Pancreas (tissue), 10 donors: ENCODE measurements at places on chromosomes 3 and 15.

DNA sequence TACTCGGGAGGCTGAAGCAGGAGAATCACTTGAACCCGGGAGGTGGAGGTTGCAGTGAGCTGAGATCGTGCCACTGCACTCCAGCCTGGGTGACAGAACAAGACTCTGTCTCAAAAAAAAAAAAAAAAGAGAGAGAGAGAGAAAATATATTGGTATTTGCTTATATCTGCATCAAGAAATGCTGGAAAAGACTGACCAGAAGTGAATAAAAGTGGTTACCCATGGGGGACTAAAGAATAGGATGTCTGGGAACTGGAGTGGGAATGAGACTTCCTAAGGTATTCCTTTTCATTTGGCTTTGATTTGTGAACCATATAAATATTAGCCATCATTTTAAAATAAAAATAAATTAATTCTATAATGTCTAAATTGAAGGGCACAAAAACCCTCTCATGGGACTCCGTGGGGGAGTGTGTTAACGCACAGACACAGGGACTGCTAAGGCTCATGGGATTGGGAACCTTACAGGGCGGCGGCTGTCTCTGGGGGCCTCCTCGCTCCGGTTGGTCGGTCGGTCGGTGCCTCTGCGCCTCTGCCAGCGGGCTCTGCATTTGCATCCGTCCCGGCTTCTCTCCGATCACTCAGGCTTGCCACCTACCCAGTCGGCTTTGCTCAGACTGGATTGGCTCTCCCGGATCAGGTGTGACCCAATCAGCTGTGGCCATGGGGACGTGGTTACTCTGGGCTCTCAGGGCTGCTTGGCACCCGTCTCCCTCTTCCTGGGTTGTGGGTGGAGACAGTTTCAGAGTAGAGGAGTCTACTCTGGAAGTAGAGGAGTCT is 12.7 kb upstream of the TSPAN3 start:
- H3K4me1 ChIP-seq, result no peaks in the 10 kb centered on the region
- no peaks in the 10 kb centered on the region for H3K27me3 ChIP-seq
- H3K36me3 ChIP-seq, result no peaks in the 10 kb centered on the region
- H3K4me3 ChIP-seq, result peak overlapping the region; percentile 16
- peak; percentile 92 for DNase-seq

- H3K4me1 ChIP-seq, result peaks cover 6% of the 10 kb centered on the region
- H3K36me3 ChIP-seq, result peaks cover 52% of the 10 kb centered on the region
- no peaks in the 10 kb centered on the region for H3K27me3 ChIP-seq
- no peak overlapping the region for H3K27ac ChIP-seq
- no peak overlapping the region for H3K4me3 ChIP-seq
Measured at GRCh38 chr15:40034186-40034946, 4.6 kb downstream of the SRP14 start.

- H3K4me3 ChIP-seq, result no peak overlapping the region
- peaks cover 32% of the 10 kb centered on the region for H3K36me3 ChIP-seq
- no peak overlapping the region for H3K27ac ChIP-seq
- no peak for DNase-seq
Measured at GRCh38 chr15:72751751-72752455, 31.7 kb downstream of the ADPGK start.

GRCh38 chr15:42742149-42742548 is 5.2 kb upstream of the CDAN1 start:
- no peak overlapping the region for H3K4me3 ChIP-seq
- H3K27me3 ChIP-seq, result no peaks in the 10 kb centered on the region
- no peaks in the 10 kb centered on the region for H3K4me1 ChIP-seq
- no peak overlapping the region for H3K27ac ChIP-seq
- H3K36me3 ChIP-seq, result no peaks in the 10 kb centered on the region

GRCh38 chr15:23401627-23402026 is 45.4 kb downstream of the GOLGA6L2 start:
- H3K4me3 ChIP-seq, result no peak overlapping the region
- no peaks in the 10 kb centered on the region for H3K4me1 ChIP-seq
- H3K27me3 ChIP-seq, result no peaks in the 10 kb centered on the region
- DNase-seq, result no peak

DNA sequence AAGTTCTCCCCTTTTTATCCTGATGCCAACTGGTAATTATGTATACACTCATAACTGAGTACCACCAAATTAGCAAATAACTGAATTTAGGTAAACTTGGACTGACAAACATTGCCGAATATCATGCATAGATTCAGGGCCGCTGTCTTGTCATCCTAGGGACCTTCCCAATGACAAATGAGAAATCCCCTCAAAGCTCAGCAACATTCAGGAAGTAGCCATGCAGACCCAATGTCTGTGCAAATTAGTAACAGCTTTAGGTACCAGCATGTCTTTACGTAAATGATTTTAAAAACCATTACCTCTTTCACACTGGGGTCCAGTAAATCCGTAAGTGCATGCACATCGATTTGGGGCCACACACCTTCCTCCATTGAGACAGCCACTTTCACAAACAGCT is 49.5 kb downstream of the FBN1 start:
- no peak overlapping the region for H3K4me3 ChIP-seq
- no peak for DNase-seq
- no peaks in the 10 kb centered on the region for H3K4me1 ChIP-seq
- H3K36me3 ChIP-seq, result no peaks in the 10 kb centered on the region

GRCh38 chr15:101277943-101278564 is 769 bp upstream of the SELENOS start:
- no peak overlapping the region for H3K27ac ChIP-seq
- H3K4me3 ChIP-seq, result peak overlapping the region; percentile 94
- DNase-seq, result no peak

- H3K4me1 ChIP-seq, result no peaks in the 10 kb centered on the region
- no peaks in the 10 kb centered on the region for H3K27me3 ChIP-seq
- DNase-seq, result no peak
- no peak overlapping the region for H3K27ac ChIP-seq
- no peaks in the 10 kb centered on the region for H3K36me3 ChIP-seq
Measured at GRCh38 chr3:23633261-23633960, 172.3 kb upstream of the UBE2E1 start.

- no peak for DNase-seq
- no peaks in the 10 kb centered on the region for H3K36me3 ChIP-seq
- no peak overlapping the region for H3K4me3 ChIP-seq
- H3K27ac ChIP-seq, result no peak overlapping the region
Measured at GRCh38 chr15:53746101-53746500, 13.4 kb downstream of the WDR72 start.

GRCh38 chr3:171123915-171124314 is 97.4 kb upstream of the SLC2A2 start:
- H3K36me3 ChIP-seq, result no peaks in the 10 kb centered on the region
- H3K27ac ChIP-seq, result no peak overlapping the region
- H3K4me1 ChIP-seq, result no peaks in the 10 kb centered on the region

DNA sequence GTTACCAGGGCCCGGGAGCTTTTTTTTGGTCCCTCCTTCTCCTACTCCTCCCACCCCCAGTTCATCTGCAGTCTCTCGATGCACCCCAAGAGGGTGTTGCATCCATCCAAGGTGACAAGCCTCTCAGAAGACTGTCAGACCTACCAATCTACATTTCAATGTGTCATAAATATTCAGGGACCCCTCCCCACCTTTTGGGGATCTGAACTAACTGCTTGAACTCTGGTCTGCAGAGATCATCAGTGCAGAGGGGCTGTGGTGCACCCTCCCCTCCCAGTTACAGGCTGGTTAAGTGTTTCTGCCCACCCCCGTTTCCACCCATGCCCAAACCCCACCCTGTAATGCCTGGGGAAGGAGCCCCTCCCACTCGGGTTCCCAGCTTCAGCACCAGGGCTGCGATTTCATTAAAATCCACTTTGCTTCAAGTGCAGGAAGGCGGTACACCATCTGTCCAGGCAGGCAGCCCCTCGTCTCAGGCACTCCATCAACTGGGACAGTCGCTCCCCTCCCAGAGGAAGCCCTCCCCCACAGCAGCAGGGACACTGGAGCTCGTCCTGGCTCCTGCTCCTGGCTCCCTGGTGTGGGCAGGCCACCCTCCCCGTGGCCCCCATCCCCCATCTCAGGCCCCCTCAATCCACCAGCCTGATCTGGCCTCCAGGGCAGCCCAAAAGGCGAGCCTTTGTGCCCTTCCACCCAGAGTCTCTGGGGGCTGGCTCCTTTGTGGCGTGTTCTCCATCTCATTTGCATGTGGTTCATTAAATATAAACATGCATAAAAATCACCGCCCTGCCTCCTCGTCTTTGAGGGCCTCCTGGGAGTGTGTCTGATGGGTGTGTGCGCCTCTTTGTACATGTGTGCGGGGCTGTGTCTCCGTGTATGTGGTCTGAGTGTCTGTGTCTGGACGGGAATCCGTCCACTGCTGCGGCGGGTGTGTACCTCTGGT is 32.3 kb downstream of the RNU5B-1 start:
- no peaks in the 10 kb centered on the region for H3K27me3 ChIP-seq
- no peak for DNase-seq
- H3K27ac ChIP-seq, result no peak overlapping the region
- no peak overlapping the region for H3K4me3 ChIP-seq

- no peaks in the 10 kb centered on the region for H3K27me3 ChIP-seq
- no peak for DNase-seq
- no peaks in the 10 kb centered on the region for H3K36me3 ChIP-seq
- no peak overlapping the region for H3K27ac ChIP-seq
- H3K4me1 ChIP-seq, result no peaks in the 10 kb centered on the region
Measured at GRCh38 chr3:184738982-184739381, 27.1 kb upstream of the MAGEF1 start.

- no peaks in the 10 kb centered on the region for H3K36me3 ChIP-seq
- no peaks in the 10 kb centered on the region for H3K27me3 ChIP-seq
- DNase-seq, result no peak
- H3K4me1 ChIP-seq, result no peaks in the 10 kb centered on the region
- no peak overlapping the region for H3K27ac ChIP-seq
- H3K4me3 ChIP-seq, result no peak overlapping the region
Measured at GRCh38 chr3:89488800-89489580, 381.6 kb downstream of the EPHA3 start.

- no peak for DNase-seq
- H3K27ac ChIP-seq, result no peak overlapping the region
- H3K4me3 ChIP-seq, result no peak overlapping the region
- H3K4me1 ChIP-seq, result peaks cover 10% of the 10 kb centered on the region
- H3K27me3 ChIP-seq, result no peaks in the 10 kb centered on the region
Measured at GRCh38 chr3:187717572-187717971, 15.2 kb upstream of the RTP2 start.

DNA sequence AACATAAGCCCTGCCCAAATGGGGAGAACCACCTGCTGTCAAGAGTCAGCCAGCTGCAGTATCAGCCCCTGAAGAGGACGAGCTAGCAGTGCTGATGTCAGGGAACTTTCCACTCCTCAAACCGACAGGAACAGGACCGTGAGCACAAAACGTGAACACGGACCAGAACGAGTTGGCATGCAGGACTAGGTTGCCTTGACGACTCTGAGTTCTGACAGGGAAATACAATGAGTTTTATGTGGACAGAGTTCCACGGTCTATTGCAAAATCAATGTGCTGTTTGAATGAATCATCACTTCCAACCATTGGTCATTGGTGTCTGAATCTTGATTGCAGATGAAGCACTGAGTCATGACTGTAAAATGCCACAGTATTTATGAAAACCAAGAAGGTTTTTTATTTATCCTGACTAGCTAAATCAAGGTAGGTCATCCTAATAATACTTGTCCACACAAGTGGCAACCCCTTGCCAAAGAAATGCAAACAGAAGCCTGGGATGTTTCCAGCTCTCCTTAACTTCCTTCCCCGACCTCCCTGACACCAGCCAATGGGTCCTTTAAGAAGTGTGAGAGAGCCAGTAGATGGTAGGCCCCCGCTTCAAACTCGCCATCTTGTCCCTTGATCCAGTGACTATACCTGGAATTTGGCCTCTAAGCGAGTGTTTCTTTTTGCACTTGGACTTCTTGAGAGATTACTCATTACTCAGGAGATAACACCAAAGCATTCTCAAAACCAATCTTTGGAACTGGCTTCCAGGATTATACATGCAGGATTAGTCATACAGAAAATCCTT is 119.6 kb downstream of the ASB7 start:
- no peaks in the 10 kb centered on the region for H3K36me3 ChIP-seq
- no peak for DNase-seq
- H3K27me3 ChIP-seq, result no peaks in the 10 kb centered on the region
- peak overlapping the region; percentile 85 for H3K27ac ChIP-seq
- peaks cover 13% of the 10 kb centered on the region for H3K4me1 ChIP-seq

- DNase-seq, result no peak
- no peak overlapping the region for H3K27ac ChIP-seq
- no peak overlapping the region for H3K4me3 ChIP-seq
- H3K4me1 ChIP-seq, result no peaks in the 10 kb centered on the region
- H3K27me3 ChIP-seq, result no peaks in the 10 kb centered on the region
- H3K36me3 ChIP-seq, result no peaks in the 10 kb centered on the region
Measured at GRCh38 chr15:49742381-49742780, 121.5 kb downstream of the DTWD1 start.

- H3K36me3 ChIP-seq, result peaks cover 9% of the 10 kb centered on the region
- H3K4me3 ChIP-seq, result peak overlapping the region; percentile 78
- H3K4me1 ChIP-seq, result peaks cover 26% of the 10 kb centered on the region
Measured at GRCh38 chr3:122562923-122563716, 980 bp downstream of the PARP9 start.

- H3K27ac ChIP-seq, result no peak overlapping the region
- no peak for DNase-seq
- H3K4me3 ChIP-seq, result no peak overlapping the region
- no peaks in the 10 kb centered on the region for H3K27me3 ChIP-seq
- no peaks in the 10 kb centered on the region for H3K36me3 ChIP-seq
Measured at GRCh38 chr3:105827959-105828358, 40.9 kb downstream of the CBLB start.

DNA sequence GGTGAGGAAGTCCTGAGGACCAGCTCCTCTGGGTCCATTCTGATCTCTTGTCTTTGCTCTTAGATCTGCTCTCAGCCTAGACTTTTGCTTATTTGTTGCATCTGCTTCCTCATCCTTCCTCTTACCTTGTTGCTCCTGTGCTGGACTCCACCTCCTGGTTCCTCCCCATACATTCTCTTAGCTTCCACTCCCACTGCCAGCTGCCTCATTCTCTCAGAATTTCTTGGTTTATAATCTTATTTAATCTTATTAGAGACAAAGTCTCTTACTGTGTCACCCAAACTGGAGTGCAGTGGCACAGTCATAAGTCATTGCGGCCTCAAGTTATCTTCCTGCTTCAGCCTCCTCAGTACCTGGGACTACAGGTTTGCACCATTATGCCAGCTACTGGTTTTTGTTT is 68.2 kb upstream of the PSMD6 start:
- no peak for DNase-seq
- no peaks in the 10 kb centered on the region for H3K27me3 ChIP-seq
- H3K27ac ChIP-seq, result no peak overlapping the region
- H3K4me3 ChIP-seq, result no peak overlapping the region

GRCh38 chr15:99098991-99099390 is 5.9 kb upstream of the SYNM start:
- H3K36me3 ChIP-seq, result no peaks in the 10 kb centered on the region
- no peaks in the 10 kb centered on the region for H3K4me1 ChIP-seq
- H3K4me3 ChIP-seq, result no peak overlapping the region
- no peak overlapping the region for H3K27ac ChIP-seq

DNA sequence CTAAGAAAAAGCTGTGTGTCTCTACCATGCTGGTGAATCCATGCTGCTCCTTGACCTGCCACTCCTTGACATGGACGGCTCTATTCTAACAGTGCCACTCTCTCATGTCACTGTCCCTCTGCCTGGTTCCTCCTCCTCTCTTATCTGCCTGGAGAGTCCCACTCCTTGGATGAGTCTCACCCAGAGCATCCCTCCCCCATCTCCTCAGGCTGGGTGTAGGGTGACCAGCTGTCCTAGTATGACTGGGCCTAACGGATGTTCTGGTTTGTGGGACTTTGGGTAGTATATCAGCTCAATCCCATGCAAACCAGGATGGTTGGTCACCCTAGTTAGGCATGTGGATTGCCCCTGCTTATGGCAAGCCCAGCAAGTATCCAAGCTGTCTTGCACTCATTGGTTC is 54.3 kb downstream of the LIPC start:
- H3K4me3 ChIP-seq, result no peak overlapping the region
- no peaks in the 10 kb centered on the region for H3K4me1 ChIP-seq
- H3K27ac ChIP-seq, result no peak overlapping the region
- H3K36me3 ChIP-seq, result no peaks in the 10 kb centered on the region
